AG04450 (cell line): ENCODE measurements at places on chromosomes 11 and 22.

DNA sequence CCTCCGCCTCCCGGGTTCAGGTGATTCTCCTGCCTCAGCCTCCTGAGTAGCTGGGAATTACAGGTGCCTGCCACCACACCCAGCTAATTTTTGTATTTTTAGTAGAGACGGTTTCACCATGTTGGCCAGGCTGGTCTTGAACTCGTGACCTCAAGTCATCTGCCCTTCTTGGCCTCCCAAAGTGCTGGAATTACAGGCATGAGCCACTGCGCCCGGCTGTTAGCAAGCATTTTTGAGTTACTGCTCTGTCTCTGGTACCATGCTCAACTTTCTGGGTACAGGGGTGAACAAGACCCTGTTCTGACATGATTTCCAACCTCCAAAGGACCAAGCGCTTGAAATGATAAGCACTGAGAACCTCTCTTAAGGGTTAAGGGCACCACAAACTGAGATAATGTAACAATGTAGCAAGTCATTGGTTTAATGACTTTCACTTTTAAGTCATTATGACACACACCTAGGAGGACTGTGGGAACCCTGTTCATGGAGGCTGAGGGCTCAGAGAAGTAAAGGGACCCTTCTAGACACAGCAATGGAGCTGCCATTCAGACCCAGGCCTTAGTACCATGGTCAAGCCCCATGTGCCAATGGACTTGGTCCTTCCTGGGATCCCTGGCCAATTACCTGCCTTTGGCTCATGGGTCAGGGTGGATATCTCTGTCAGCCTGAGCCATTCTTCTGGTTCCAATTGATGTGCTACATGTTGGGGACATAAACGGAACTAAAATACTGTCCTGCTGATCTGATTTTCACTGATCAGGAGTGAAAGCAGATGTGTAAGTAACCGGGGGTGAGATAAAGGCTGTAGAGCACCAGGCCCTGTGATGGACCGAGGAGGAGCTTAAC lies 11.6 kb downstream of the SLC3A2 start:
- DNase-seq: no peak

DNA sequence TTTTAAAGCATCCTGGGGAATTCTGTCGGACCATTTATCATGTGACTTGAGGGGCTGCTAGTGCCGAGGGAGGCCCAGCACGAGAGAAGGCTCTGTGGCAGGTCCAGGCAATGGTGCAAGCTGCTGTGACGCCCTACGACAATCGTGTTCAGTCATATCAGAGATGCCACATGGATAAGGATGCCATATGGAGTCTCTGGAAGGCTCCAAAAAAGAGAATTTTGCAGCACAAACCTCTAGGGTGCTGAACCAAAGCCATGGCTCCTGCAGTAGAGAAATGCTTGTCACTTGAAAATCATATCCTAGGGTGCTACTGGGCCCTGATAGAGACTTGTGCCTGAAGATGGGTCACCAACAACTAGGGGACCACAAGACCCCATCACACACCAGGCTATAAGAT lies 6.7 kb upstream of the CD6 start:
- no peak for DNase-seq

DNA sequence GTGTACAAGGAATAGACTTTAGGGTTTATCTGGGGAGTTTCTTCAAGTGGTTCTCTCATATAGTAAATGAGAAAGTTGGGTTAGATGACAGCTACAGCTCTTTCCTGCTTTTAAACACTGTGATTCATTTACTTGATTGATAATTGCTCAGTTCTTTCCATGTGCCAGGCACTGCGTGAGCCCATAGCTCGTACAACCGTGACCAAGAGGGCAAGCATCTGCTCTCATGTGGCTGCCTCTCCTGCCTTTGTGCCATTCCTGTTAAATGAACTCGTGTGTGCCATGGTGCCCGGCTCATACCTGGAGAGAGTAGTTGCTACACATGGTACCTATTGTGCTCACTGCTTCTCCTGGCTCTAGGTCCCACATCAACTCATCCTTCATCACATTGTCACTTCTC lies 206.3 kb downstream of the SNX19 start:
- DNase-seq: no peak

- no peak for DNase-seq
Observed at GRCh38 chr11:45677770-45678512, 12.5 kb upstream of the CHST1 start.

GRCh38 chr11:129770993-129771392 lies 44.7 kb upstream of the TMEM45B start:
- DNase-seq: no peak

GRCh38 chr11:104105155-104105554 lies 58.8 kb downstream of the PDGFD start:
- DNase-seq: no peak

- no peak for DNase-seq
Observed at GRCh38 chr11:31499576-31500178, 9.7 kb downstream of the IMMP1L start.

DNA sequence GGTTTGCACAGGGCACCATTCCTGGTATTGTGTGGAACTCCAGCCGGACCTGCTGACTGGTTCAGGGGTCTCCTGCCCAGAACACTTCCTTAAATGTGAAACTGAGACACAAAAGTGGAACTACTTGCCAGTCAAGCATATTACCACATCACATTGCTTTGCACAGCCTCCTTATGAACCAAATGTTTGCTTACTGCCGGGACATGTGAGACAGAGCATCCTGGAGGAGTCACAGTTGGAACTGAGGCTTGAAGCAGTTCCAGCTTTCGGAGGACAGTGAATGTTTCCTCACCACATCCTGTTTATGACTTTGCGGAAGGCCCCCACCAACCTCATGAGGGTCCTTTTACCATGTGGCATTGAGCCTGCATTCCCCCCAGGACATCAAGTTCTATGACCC lies 105.8 kb upstream of the ARHGAP42 start:
- no peak for DNase-seq

- no peak for DNase-seq
Observed at GRCh38 chr11:62678433-62678769, 472 bp downstream of the UBXN1 start.

GRCh38 chr11:104410336-104410735 lies 246.4 kb upstream of the PDGFD start:
- DNase-seq: no peak

DNA sequence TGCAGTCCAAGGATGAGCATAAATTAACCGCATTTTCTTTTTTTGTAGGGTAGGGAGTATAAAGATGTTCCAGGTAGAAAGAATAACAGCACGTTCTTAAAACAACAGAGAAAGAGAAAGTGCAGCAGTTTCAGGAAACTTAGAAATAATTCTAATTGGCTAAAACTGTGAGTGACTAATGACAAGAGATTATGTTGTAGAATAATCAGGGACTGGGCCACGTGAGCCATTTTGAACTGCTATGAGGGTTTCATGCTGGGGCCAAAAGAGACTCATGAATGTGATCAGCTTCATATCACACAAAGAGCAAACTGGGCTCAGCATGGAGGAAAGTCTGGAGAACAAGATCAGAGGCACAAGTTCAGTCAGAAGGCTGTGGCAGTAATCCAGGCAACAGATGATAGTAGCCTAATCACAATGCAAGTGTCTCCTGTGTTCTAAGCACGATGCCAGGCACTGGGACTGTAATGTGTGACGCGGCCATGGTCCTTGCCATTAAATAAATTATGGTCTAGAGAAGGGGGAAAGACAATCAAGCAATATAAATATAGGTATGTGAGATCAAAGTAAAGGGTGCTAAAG lies 17.9 kb downstream of the CWF19L2 start:
- DNase-seq: no peak

DNA sequence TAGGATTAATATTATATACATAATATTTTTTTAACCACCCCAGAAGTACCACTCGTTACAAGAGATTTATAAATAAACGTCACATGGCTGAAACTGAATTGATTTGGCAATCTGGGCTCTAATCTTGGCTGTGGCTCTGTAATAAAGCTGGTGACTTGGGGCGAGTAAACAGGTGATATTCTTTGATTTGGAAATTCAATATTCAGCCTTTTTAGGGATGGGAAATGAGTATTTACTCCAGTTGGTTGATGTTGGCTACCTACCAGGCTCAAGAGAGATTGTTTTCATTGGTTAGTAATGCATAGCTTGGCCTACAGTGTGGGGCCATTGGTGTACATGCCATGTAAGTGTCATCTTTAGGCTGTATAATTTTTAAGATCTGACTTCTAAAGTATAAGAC lies 117.7 kb upstream of the SORL1-AS1 start:
- DNase-seq: no peak

GRCh38 chr11:9817191-9817590 lies 153.3 kb downstream of the SWAP70 start:
- no peak for DNase-seq

DNA sequence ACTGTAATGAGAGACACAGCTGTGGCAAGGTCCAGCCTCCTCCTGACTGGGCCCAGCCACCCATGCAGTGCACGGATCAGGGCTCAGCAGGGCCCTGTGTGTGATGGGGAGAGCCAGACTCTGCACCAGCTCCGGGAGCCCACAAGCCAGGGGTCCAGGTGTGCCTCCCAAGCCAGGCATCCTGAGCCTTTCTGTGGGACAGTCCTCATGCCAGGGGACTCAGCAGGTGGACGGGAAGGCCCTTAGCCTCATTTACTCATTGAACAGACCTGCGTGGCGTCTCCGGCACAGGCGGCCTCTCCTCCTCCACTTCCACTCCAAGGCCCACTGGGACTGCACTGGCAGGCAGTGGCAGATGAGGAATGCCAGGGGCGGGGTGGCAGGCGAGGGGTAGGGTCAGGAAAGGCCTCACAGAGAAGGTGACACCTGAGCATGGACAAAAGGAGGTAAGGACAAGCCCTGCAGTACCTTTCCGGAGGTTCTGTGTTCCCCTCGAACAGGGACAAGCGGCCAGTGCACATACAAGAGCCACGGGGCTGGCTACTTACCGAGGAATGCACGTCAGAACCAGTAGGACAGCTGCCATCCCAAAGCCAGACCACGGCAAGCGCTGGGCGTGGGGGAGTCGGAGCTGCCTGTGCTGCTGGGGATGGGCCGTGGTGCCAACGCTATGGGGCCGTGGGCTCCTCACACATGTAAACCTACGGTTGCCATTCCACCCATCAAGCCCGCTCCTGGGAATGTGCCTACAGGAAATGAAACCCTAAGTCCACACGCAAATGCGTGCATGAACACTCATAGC lies 52.7 kb downstream of the IGF2 start:
- DNase-seq: no peak

GRCh38 chr11:116993599-116993998 lies 104.6 kb downstream of the SIK3 start:
- no peak for DNase-seq

- DNase-seq: no peak
Observed at GRCh38 chr22:38267086-38267485, 5.7 kb downstream of the TMEM184B start.

GRCh38 chr11:128022007-128022368 lies 565.4 kb downstream of the ETS1 start:
- DNase-seq: no peak

DNA sequence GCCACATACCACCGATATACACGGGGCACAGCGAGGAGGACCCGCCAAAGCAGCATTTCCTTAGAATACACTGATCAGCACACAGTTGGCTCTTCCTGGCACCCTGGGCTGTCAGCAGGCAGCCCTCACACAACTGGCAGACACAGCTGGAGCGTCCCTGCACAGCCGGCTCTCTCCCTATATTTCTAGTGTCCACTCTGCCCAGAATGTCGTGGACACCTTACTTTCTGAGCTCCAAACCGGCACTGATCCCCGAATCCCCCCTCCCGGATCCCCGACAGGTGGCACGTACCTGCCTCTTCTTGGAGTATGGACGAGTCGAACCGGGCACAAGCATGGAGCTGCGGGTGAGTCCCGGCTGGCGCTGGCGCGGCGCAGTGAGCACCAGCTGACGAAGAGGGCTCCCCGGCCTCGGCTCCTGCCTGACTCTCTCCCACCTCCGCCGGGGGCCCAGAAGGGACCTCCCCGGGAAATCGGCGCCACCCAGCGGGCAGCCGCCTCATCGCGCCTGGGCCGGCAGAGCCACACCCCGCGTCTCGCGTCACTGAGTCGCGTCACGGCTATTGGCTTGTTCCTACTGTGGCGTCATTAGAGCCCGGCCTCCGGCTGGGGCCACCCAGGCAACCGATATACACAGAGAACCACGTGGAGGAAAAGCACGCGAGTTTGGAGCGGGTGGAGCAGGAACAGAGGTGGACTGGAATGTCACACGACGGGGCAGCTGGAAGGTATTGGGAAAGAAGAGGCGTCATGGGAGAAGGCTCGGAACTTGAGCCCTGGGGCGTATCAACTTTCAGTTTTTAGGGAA lies at the start of gene USP2:
Gene USP2, minus strand, starts transcription at position 510 of the 808 bp plus-strand sequence. CDS start 8,210 bp downstream, outside the sequence.
- peak; percentile 88 for DNase-seq

GRCh38 chr11:67289651-67290479 lies 762 bp downstream of the ANKRD13D start:
- no peak for DNase-seq

DNA sequence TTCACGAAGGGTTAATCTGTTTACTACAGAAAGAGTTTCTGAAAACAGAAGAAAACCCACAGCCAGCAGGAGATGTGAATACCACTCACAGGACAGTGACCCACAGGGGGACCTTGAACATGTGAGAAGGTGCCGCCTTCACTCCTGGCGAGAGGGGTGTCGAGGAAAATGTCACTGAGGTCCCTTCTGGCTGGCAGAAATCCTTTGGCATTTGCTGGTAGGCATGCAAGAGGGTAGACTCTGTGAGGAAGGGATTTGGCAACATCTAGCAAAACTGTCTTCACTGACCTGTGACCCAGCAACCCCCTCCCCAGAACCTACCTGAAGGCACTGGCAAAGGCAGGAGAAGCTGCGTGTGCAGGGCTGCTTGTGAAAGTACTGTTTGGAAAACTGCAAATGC lies 8.6 kb downstream of the KCNQ1 start:
- no peak for DNase-seq

GRCh38 chr11:92510591-92510990 lies 286.0 kb downstream of the FAT3 start:
- no peak for DNase-seq

DNA sequence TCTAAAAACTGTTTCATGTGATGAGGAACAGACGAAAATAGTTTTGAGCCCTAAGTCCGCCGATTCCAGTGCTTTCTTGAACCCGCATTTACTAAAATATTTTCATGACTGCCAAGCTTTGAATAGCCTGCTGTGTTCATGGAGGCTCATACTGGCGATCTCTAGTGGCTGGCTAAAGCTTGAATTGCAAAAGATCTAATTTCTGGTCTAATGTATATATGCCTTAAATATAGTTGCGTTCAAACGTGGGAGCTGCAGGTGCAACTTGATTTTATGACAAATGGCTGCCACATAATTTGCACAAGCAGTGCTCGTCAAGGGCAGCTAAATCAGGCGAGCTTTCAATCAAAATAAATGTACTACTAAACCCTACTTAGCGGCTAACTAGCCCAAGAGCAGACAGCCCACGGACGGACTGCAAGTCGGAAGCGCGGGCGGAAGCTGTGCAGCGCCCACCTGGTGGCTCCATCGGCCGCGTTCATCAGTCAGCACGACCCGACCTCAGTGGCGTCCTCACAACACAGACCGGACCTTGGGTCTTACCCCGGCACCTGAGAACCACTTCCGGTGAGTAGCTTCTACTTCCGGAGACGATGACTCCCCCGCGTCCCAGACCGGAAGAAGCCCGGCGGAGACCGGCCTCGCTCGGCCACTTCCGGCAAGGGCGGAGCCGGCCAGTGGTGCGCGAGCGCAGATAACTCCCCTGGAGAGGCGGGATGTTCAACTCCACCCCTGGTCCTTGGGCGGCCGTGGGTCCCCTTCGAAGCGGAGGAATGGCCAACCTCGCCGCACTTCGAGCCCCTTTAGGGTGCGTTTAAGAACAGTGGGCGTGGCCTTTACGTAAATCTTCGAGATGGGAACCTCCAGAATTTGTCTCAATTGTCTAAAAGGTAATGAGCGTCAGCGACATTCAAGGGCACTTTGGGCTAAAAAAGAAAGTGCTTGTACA lies 6.1 kb downstream of the RPL27A start:
- peak; percentile 90 for DNase-seq
